ENCODE measurements at places on chromosomes 2 and 18.

DNA sequence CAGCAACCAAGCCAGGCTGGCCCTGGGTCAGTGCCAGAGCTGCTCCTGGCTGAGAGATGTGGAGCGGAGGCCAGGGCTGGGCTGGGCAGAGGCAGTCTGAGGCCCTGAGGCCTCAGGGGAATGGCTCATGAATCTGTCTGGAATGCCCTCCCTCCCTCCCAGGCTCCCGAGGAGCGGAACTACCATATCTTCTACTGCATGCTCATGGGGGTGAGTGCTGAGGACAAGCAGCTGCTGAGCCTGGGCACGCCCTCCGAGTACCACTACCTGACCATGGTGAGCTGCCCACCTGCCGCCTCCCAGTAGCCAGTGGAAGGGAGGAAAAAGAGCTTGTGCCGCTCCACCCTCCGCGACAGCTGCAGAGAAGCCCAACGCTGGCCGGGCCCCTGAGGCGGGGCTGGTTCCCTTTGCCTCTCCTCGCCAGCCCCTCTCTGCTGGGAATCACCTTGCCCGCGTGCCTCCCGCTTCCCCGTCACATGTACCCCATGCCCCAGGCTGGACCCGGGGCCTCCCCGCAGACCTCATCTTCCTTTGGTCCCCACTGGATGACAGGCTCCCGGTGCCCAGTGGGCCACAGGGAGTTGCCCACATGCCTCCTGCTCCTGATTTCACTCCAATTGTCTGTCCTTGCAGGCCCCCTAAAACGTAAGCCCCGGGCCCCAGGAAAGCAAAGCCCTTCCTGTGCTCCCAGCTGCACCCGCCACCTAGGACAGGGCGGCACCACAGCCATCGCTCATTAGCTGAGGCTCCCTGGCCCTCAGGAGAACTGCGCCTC, 41.1 kb downstream of the MYO7B start:
- DNase-seq = no peak

- no peak for DNase-seq
Measured at GRCh38 chr2:126804347-126804746, 94.3 kb upstream of the TEX51 start.

- no peak for DNase-seq
Measured at GRCh38 chr18:73669297-73669696, 478.3 kb downstream of the FBXO15 start.

DNA sequence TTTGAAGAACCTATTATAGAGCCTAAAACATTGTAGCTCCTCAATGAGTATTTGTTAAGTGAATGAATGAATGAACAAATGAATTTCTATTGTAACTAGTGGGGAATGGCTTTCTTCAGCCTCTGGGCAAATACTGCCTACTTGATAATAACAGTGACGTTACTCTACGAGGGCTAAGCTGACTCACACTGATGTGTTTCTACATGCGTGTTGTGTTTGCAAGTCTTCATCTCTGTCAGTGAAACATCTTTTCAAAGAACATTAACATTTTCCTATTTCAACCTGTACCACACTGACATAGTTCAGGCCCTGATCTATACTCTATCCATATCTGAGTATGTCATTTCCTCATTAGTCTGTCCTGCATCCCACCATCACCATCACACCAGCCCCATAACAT, 319.9 kb upstream of the ACVR2A start:
- DNase-seq = no peak

DNA sequence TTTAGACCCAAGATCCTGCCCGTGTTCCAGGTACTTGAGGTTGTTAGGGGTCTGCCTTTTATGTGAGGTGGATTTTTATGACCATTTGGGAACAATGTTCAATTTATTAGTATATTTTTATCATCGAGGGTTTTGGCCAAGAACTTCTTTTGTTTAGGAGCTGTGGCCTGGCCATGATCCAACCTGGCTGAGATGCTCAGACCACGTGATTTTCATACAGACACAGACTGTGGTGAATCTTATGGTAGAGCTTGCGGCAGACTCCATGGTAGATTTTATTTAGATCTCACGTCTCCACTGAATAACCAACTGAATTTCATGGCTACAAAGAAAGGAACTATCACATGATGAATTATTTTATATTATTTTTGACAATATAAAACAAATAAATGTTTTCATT, 405.5 kb upstream of the VWC2L start:
- no peak for DNase-seq

DNA sequence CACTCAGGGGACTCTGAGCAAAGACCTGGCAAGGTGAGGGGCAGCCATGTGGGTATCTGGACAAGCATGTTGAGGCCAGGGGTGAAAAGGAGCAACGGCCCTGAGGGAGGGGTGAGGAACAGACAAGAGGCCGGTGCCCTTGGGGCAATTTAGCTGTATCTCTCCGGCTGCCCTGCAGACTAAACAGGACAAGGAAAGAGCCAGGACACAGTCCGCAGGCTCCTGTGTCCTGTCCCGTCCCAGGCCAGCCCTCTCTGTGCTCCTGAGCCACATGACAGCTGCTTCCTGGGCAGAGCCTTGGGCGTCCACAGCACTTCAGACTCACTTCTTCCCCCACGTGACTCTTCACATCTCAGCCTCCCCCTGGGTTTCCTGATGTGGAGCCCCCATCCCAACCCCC, 206.1 kb downstream of the KLHL29 start:
- DNase-seq = no peak

DNA sequence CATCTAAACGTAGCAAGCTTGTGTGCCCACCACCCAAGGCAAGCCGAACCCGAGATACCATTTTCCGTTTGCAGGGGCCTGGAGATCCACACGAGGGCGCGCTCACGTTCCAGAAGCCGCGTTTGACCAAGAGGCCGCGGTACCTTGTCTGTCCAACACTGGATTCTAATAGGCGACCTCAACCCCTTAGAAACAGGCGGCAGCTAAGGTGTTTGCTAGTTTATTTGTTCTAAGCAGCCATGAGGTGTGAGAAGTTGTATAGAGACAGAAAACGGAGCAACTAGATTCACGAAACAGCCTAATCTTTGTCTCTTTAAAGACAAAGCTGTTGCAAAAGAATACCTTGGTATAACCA, 4.2 kb downstream of the HOXD11 start:
- peak; percentile 54 for DNase-seq
